ENCODE measurements at places on chromosomes 2 and 18. TPM values are rescaled to one million over a fixed set of nuclear protein-coding genes. Genes with fewer than 3 reads are reported as not detected.

- DNase-seq = no peak
Measured at GRCh38 chr2:672606-672905, 4.7 kb downstream of the TMEM18 start.

DPYSL5 gene
- 6.9 TPM for total RNA-seq

DNA sequence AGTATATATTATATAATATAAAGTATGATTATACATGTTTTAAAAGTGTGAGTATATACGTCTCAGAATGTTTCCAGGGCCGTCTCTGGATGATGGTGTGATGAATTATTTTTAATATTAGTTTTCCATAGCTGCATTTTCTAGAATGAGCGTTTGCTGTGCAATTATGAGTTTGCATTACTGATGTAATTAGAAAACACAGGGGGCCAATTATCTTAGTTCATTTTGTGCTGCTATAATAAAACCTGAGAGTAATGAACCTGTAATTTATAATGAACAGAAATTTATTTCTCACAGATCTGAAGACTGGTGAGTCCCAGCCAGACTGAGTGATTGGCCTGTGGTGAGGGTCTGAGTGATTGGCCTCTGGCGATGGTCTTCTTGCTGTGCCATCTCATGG is 4.0 kb upstream of the HJURP start:
- no peak for DNase-seq

GRCh38 chr2:17843457-17843856 is 27.2 kb downstream of the MSGN1 start:
- no peak for DNase-seq

- DNase-seq = no peak
Measured at GRCh38 chr2:37634914-37635503, 36.4 kb downstream of the CDC42EP3 start.

DNA sequence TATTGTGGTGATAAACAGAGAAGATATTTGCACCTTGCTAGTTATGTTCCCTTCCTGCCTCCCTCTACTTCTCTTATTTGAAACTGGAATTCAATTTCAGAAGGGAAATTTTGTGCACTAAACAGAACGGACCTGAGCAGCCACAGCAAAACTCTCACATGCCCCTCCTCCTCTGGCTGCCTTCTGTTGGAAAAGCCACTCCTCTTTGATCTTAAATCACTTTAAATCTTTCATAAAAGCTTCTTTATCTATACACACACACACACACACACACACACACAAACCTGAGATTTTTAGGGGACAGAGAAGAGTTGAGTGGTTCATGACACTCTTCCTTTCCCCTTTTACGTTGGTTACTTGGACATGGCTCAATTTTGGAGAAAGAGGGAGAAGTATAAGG is 5.6 kb downstream of the TBR1 start:
- DNase-seq = no peak

GRCh38 chr2:16643099-16643498 is 22.5 kb downstream of the CYRIA start:
- DNase-seq = no peak

DES gene
- 3.0 TPM for total RNA-seq

GRCh38 chr18:56902653-56903052 is 244.2 kb upstream of the BOD1L2 start:
- no peak for DNase-seq

CPS1 gene
- 12.4 TPM for total RNA-seq
